ENCODE measurements at places on chromosomes 7 and 10. TPM values are rescaled to one million over a fixed set of nuclear protein-coding genes. Genes with fewer than 3 reads are reported as not detected.

The CROT gene
- total RNA-seq = 9.2 TPM

DNA sequence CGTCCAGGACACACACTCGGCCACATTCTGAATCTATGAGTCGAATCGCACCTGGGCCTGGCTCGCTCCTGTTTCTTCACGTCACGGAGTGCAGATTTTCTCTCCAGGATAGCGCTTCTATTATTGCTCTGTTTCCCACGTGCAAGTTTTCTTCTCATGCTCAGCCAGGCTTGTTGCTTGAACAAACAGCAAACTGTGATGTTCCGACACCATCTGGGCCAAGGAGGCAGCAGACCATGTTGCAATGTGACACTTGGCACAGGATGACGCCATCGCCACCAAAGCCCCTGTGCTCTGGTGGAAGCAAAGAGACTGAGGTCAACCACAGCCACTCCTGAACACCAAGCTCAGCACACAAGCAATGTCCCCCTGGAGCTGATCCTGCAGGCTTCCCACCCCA, 507.1 kb upstream of the ADARB2 start:
- no peak for ATAC-seq

- no peak for ATAC-seq
Measured at GRCh38 chr7:67823345-67823744, 826.7 kb downstream of the TYW1 start.

DNA sequence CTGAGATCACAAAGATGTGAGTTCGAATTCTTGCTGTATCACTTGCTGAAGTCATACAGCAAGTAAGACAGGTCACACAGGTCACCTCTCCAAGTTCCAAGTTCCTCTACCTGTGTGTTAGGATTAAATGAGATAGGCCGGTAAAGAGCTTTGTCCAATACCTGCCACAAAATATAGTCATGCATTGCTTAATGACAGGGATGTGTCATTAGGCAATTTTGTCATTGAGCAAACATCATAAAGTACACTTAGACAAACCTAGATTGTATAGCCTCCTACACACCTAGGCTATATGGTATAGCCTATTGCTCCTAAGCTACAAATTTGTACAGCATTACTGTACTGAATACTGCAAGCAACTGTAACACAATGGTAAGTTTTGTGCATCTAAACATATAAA, 469.4 kb downstream of the KCNMA1 start:
- no peak for ATAC-seq

GRCh38 chr10:132904181-132904813, 38.1 kb downstream of the CFAP46 start:
- ATAC-seq = peak; percentile 61

GRCh38 chr10:29961351-29961750, 98.0 kb downstream of the JCAD start:
- ATAC-seq = no peak

Data from activated T-helper 17 cell treated with anti-CD3 and anti-CD28 coated beads, Interleukin-2, amount 50 U/mL, for 72 hours (primary cell).